NCI-H510A treated with DMSO at 0.1 percent for 48 hours (cell line): ENCODE measurements at places on chromosomes 3 and 15.

- no peak for DNase-seq
These were observed 60.6 kb downstream of the SLC6A11 start for GRCh38 chr3:10876661-10877060.

DNA sequence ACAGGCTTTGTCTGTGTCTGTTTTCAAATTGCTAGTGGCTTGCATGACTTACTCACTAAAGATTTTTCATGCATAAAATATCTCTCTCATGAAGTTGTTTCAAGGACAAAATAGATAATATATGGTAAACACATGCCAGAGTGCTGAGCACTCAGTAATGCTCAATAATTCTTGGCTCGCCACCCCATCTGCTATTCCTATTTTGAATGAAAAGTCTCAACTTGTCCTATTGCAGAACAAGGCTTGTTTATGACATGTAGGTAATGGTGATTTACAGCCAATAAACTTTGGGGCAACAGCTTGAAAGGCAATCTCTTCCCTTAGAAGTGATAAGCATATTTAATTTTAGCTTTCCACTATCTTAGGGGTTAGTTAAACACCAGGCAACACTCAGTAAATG lies 789.0 kb upstream of the ROBO1 start:
- no peak for DNase-seq

DNA sequence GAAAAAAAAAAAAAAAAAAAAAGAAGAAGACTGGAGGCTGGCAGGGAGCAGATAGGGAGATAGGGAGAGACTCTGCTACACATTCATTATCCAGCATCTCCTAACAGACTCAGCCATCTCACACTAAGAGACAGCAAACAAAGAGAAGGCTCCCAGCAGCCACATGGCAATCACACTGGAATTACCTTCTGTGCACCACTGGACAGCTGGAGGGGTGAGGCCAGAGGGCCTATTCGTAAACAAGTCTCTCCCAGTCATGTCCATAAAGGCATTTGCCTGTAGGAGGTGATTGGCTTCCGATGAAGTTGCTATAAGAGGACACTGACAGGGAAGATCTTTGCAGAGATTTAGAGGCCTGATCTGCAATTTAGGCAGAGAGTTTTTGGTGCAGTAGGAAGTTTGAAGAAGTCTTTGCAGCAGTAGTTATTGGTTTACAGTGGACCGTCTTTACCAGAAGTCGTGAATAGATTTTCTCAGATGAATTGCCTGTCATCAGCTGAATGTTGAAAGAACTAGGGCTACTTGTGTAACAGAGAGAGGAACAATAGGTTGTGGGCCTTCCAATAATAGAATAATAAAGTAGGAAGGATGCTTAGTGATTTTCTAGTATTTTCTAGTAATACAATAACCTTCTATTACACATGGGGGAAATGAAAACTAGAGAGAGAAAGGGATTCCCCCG lies 89.7 kb downstream of the TP63 start:
- DNase-seq = peak; percentile 73

DNA sequence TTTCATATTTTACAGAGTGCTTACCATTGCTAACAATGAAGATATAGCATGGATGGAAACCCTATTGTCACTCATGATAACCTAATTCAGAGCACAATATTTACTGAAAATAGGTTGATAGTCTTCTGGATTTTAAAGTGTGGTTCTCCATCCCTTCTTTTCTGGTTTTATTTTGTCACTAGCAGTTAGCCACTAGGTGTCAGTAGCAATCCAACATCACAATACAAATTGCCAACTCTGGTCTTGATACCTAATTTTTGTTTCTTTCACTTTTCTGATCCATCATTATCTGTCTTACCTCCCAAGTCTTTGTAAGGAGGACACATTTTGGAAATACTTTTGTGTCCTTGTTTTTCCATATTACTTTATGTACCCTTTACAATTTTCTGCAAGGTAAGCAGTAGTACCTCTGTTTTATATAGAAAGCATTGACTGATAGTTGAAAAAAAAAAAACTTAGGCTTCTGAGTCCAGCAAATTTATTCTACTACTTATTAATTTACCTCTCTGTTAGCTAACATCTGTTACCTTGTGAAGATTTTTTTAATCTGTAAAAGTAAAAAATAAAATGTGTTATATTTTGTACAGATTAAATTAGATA lies 28.3 kb upstream of the CRYBG3 start:
- peak; percentile 43 for DNase-seq

DNA sequence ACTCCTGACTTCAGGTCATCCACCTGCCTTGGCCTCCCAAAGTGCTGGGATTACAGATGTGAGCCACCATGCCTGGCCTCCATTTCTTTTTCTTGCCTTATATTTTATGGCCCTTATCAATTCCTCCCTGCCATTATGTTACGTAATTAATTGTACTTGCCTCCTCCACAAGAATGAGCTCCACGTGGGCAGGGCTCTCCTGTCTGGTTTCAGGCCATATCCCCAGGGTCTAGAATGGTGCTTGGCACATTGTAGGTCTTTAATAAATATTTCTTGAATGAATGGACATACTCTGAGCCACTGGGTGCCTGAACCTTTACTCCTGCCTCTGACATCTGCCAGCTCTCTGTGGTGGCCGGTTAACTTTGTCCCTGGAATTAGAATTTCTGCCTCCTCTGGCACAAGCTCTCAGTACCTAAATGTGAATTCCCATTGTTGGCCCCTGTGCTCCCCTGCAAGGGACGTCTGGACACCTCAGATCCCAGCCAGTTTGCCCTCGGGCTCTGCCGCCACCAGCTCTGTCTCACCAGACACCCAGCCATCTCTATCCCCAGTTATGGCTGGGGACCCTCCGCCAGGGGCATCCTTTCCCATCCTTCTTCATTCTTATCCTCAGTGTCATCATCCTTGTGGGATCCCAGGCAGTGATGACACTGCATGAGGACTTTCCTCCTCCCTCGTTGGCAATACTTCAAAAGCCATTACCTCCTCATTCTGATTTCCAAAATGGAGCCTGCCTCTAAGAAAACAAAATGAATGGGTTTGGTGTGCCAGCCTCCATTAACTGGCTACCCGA lies 165.6 kb upstream of the SMAD3 start:
- no peak for DNase-seq
